ENCODE measurements at places on chromosomes 4 and X.

GRCh38 chr4:184293552-184293951, 75.9 kb upstream of the ENPP6 start:
- no peak for DNase-seq

- DNase-seq, result no peak
Measured at GRCh38 chr4:54082168-54082567, 17.8 kb upstream of the CHIC2 start.

GRCh38 chrX:50072110-50072509, 128.7 kb downstream of the AKAP4 start:
- no peak for DNase-seq

DNA sequence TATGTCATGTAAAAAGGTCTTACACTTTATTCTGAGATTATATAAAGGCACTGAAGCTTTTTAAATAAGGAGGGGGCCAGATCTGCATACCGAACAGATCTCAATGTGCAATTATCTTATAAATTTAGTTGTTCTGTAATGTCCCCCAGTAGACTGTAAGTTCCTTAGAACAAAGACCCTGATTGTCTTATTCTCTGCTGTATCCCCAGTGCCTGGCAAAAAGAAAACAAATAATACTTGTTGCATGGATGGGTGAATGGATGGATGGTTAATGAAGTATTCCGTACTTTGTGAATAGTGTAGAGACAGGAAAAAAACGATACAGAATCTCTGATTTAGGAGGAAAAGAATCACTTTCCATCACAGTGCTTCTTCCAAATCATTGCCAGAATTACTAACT, 141.5 kb downstream of the CHM start:
- DNase-seq, result no peak

GRCh38 chrX:22015139-22015750, 16.9 kb upstream of the PHEX start:
- DNase-seq, result no peak

Measured in stimulated activated CD4-positive, alpha-beta T cell treated with anti-CD3 and anti-CD28 coated beads, Interleukin-1b, Interleukin-23, amount 100 ng/mL, for 24 hours (primary cell).